ENCODE measurements at places on chromosomes 13 and 19. TPM values are rescaled to one million over a fixed set of nuclear protein-coding genes. Genes with fewer than 3 reads are reported as not detected.
A peak's percentile ranks its signal among the peaks of the same experiment; 100 is the strongest.

- no peak for DNase-seq
- H3K27me3 ChIP-seq = no peaks in the 10 kb centered on the region
- no peaks in the 10 kb centered on the region for H3K36me3 ChIP-seq
- H3K4me3 ChIP-seq = no peak overlapping the region
- no peak overlapping the region for H3K27ac ChIP-seq
These were observed 50.6 kb downstream of the USPL1 start for GRCh38 chr13:30668312-30668711.

SH2D3A gene
- total RNA-seq = not detected

CASP14 gene
- total RNA-seq = not detected

DNA sequence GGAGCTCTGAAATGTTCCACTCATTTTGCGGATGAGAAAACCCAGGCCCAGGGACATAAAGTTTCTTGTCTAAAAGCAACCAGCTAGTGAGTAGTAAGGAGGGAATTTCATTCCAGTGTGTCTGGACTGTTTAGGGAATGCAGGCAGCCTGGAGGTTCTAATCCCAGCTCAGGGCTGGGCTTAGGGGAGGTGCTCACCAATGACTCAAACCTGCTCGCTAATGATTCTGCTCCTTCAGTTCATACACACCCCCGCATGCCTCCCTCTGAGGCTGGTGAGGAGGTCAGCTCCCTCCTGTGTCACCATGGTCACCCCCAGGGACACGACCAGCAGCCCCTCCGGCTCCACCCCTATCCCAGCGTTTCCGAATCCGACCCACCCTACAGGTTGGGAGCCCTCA is 34.6 kb downstream of the CYP4F2 start:
- H3K36me3 ChIP-seq = no peaks in the 10 kb centered on the region
- H3K4me3 ChIP-seq = no peak overlapping the region
- no peak for DNase-seq
- H3K27ac ChIP-seq = no peak overlapping the region
- H3K4me1 ChIP-seq = no peaks in the 10 kb centered on the region

GRCh38 chr19:43476606-43477005 is 11.2 kb upstream of the LYPD3 start:
- H3K27me3 ChIP-seq = no peaks in the 10 kb centered on the region
- peaks cover 13% of the 10 kb centered on the region for H3K4me1 ChIP-seq
- no peak overlapping the region for H3K27ac ChIP-seq
- no peaks in the 10 kb centered on the region for H3K36me3 ChIP-seq

- no peaks in the 10 kb centered on the region for H3K36me3 ChIP-seq
- no peak for DNase-seq
- no peaks in the 10 kb centered on the region for H3K27me3 ChIP-seq
- H3K4me3 ChIP-seq = no peak overlapping the region
These were observed 734.9 kb upstream of the PCDH9 start for GRCh38 chr13:67964986-67965385.

SPINT2 gene
- 9.2 TPM for total RNA-seq

DNA sequence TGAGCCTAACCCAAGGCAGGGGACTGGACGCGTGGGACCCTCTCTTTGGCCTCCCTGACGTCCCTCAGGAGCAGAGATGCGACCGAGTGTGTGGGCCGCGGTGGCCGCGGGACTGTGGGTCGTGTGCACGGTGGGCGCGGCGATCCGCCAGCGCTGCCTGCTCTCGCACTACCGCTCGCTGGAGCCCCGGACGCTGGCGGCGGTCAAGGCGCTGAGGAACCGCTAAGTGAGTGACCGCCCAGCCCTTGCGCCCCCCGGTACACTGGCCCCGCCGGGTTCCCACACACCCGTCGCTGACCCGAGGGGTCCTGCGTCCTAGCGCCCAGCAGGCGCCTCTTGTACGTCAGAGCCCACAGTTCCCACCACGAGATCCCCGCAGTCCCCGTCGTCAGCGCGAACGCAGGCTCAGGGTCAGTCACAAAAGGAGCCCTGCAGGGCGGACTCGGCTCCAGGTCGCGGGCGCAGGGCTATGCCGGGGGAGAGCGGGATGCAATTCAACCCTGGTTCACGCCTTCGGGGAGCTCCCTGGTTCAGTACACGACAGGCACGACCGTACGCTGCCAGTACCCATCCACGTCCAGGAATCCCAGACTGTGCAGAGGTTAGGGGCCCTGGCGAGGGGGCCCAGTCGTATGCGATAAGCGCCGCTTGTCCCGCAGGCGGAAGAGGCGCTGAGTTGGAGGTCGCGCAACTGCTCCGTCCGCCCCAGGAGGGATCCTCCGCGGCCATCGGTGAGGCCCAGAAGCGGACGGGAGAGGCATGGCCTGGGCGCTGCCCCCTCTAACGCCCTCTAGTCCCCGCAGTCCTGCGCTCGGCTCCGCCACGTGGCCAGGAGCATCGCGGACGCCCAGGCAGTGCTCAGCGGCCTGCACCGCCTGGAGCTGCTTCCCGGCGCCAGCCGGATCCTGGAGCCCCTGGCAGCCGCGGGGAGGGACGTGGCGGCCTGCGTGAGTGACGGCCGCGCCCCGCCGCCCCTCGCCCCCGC is 3.6 kb upstream of the IFNL2 start:
- peaks cover 78% of the 10 kb centered on the region for H3K27me3 ChIP-seq
- no peaks in the 10 kb centered on the region for H3K36me3 ChIP-seq
- H3K4me3 ChIP-seq = no peak overlapping the region
- peak; percentile 28 for DNase-seq

MYO16 gene
- total RNA-seq = 3.0 TPM

FGF21 gene
- total RNA-seq = not detected

TEX101 gene
- not detected for total RNA-seq

DNA sequence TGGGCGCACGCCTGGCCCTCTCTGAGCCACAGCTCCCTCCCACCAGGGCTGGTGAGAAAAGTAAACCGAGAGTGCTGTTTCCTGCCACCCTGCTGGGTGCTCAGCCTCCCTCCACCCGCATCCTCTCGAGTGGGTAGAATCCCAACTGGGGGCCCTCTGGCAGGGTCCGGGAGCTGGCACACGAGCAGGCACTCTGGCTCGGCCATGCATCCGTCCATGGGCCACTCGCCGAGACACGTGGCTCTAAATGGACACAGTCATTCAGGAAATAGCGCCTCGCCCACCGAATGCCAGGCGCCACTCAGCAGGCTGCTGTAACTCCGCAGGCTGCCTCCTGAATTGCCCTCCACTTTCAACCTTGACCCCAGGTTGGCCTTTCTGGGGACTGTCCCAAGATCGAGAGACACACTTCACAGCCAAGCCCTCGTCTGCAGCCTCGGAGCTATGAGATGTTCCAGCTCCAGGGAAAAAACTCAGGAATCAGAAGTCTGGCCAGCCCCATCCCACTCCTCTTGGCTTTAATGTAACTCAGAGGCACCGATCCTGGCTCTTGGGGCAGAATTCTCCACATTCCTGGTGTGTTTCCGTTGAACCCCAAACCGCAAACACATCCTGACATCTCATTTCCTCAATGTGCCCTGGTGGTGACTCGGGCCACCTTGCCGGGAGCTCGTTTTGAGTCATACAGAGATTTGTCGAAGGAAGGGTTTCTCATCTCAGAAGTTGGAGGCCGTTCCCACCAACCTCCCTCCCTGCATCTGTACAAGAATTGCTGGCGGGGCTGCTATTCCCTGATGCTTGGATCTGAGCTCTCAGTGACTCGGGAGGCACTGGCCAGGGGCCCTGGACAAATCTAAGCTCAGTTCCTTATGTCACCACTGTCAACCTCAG is 14.1 kb downstream of the KLF2 start:
- no peaks in the 10 kb centered on the region for H3K36me3 ChIP-seq
- DNase-seq = no peak
- H3K27me3 ChIP-seq = peaks cover 9% of the 10 kb centered on the region
- no peaks in the 10 kb centered on the region for H3K4me1 ChIP-seq

DNA sequence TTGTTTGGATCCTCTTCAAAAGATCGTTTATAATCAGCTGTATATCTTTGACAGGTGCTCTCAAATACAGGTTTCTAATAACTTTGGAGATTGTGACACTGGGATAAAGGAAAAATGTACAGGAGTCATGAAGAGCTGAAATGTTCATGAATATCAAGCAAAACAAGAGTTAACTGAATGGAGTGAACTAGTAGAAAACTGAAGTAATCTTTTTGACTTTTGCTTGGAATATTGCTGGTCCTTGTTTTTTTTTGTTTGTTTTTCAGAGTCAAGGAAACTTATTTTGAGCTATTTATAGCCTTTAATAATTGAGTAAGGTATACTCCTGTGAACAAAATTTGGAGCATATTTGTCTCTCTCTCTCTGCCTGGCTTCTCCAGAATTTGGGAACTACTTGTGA is 25.3 kb downstream of the MED4 start:
- no peak overlapping the region for H3K27ac ChIP-seq
- peaks cover 80% of the 10 kb centered on the region for H3K36me3 ChIP-seq
- no peaks in the 10 kb centered on the region for H3K4me1 ChIP-seq
- DNase-seq = no peak
- no peak overlapping the region for H3K4me3 ChIP-seq
- no peaks in the 10 kb centered on the region for H3K27me3 ChIP-seq

GRCh38 chr19:13840305-13841085 is 36.4 kb upstream of the NANOS3 start:
- peak overlapping the region; percentile 91 for H3K4me3 ChIP-seq
- H3K36me3 ChIP-seq = no peaks in the 10 kb centered on the region
- peaks cover 17% of the 10 kb centered on the region for H3K4me1 ChIP-seq
- H3K27me3 ChIP-seq = no peaks in the 10 kb centered on the region
- no peak for DNase-seq

DNA sequence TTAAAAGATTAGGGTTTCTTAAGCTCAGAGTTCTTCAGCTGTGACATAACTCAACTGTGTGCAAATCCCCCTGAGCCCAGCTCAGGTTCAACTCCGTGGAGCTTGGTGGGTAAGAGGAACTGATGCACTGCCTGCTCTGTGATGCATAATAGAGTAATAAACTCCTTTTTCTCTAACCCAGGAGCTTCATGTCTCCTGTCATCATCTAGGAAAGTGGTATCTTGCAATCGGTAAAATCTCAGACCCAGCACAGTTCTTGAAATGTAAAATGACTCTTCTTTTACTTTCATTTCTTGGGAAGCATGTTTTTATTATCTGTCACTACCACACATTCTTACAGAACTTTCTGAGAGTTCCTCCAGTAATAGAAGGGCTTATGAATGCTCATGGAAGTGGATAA is 123.8 kb upstream of the PCDH9 start:
- peaks cover 2% of the 10 kb centered on the region for H3K36me3 ChIP-seq
- peaks cover 6% of the 10 kb centered on the region for H3K4me1 ChIP-seq
- no peak overlapping the region for H3K27ac ChIP-seq
- H3K27me3 ChIP-seq = no peaks in the 10 kb centered on the region
- DNase-seq = no peak

ETHE1 gene
- total RNA-seq = 25.0 TPM

DNA sequence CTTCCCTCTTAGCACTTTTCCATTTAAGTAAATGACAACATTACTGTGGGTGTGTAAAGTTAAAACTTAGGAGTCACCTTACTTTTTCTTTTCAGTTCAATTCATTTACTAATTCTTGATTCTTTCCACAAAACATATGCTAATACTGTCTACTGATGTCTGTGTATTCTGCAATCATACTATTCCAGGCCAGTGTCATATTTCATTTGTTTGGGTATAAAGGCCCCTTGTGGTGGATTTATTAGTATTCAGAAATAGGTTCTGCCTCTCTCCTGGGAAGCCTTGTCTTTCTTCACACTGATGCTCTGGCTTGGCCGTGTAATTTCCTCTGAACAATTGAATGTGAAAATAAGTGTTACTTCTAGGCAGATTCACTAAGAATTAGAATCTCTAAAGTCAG is 621.9 kb upstream of the SPRY2 start:
- no peaks in the 10 kb centered on the region for H3K27me3 ChIP-seq
- H3K4me3 ChIP-seq = no peak overlapping the region
- DNase-seq = no peak
- peaks cover 19% of the 10 kb centered on the region for H3K4me1 ChIP-seq

- H3K36me3 ChIP-seq = peaks cover 3% of the 10 kb centered on the region
- DNase-seq = no peak
- no peak overlapping the region for H3K27ac ChIP-seq
These were observed 11.7 kb downstream of the CIC start for GRCh38 chr19:42280815-42281145.

GRCh38 chr13:50512474-50513299 is 330.8 kb downstream of the DLEU7 start:
- peak; percentile 24 for DNase-seq
- H3K4me1 ChIP-seq = peaks cover 12% of the 10 kb centered on the region
- no peaks in the 10 kb centered on the region for H3K27me3 ChIP-seq
- peaks cover 5% of the 10 kb centered on the region for H3K36me3 ChIP-seq
- H3K27ac ChIP-seq = no peak overlapping the region

CFAP97D2 gene
- total RNA-seq = not detected

DNA sequence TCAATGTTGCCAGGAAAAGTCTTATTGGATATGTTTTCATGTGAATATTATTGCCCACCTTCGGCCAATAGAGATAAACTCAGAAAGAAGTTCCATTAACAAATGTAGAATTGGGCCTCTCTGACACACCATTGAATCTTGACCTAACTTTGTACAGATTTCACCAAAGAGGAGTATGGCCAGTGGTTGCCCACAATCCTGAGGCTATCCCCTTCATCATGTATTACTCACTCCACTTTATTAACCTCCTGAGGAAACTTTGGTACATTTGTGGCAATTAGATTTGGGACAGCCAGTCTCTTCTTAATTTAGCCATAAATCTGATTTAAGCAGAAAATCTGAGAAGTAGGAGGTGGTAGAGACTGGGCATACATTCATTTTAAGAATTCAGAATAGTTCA is 53.3 kb upstream of the POSTN start:
- H3K4me1 ChIP-seq = peaks cover 11% of the 10 kb centered on the region
- no peak overlapping the region for H3K27ac ChIP-seq
- DNase-seq = no peak
- H3K36me3 ChIP-seq = peaks cover 3% of the 10 kb centered on the region

DNA sequence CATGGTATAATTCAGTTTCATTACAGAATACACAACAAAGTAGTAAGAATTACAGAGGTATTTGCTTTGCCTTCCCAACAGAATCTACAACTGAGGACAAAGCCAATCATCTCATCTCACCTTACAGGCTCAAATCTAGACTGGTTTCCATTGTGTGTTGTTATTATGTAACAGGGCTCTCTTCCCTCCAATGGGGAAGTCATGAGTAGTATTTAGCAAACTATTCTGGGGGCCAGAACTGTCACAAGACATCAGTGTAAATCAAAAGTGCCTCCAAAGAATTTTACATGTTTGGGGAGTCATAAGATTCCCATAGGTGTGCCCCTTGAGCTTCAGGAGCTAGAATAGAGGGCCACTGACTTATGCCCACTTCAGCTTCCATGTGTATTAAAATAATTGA is 187.0 kb upstream of the EDNRB start:
- no peak for DNase-seq
- peaks cover 7% of the 10 kb centered on the region for H3K36me3 ChIP-seq
- H3K4me3 ChIP-seq = no peak overlapping the region
- no peaks in the 10 kb centered on the region for H3K4me1 ChIP-seq
- H3K27ac ChIP-seq = no peak overlapping the region

GRCh38 chr13:48749699-48750473 is 96.2 kb downstream of the CYSLTR2 start:
- H3K4me1 ChIP-seq = peaks cover 8% of the 10 kb centered on the region
- no peak overlapping the region for H3K4me3 ChIP-seq
- H3K27ac ChIP-seq = no peak overlapping the region
- DNase-seq = peak; percentile 61

ELSPBP1 gene
- not detected for total RNA-seq

GRCh38 chr19:9799162-9799561 is 19.7 kb downstream of the FBXL12 start:
- peaks cover 6% of the 10 kb centered on the region for H3K4me1 ChIP-seq
- no peak overlapping the region for H3K27ac ChIP-seq
- H3K4me3 ChIP-seq = no peak overlapping the region

TLE6 gene
- total RNA-seq = not detected
